ENCODE measurements at places on chromosomes 1 and 21.

DNA sequence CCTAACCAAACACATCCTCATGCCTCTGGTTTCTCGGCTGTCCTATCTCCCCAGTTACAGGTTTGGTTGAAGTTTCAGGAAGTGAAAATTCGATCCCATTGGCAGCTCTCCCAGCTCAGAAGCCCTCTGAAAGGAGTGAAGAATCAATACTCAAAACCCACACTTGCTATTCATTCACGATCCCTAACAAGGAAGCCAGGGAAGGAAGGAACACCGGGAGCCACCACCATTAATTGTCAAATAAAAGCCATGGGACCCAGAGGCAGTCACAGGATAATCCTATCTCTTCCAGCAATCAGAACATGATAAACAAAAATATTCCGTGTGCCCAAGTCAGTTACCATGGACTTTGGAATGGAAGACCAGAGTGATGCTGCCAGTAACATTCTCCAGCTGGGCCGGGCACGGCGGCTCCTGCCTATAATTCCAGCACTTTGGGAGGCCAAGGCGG, 7.0 kb downstream of the TMPRSS2 start:
- DNase-seq = no peak

GRCh38 chr21:29571949-29572348, 273.2 kb downstream of the BACH1 start:
- DNase-seq = no peak

GRCh38 chr1:32736812-32737791, 34.5 kb upstream of the SYNC start:
- no peak for DNase-seq

DNA sequence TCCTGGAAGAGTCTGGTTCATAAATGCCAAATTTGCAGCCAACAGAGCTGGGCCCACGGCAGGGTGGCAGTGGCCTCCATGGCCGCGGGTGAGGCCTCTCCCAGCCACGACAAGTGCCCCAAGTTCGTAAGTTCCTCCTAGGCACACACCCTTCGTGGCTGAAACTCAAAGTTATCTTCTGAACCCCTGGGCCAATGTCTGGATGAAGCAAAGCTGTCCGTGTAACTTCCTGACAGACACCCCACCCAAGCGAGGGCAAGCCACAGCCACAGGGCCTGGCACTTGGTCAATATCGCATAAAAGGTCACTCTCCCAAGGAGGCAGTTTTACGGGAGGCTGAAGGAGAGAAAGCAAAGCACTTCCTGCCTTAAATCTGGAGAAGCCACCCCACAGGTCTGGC, 27.8 kb upstream of the GPR153 start:
- DNase-seq = no peak

DNA sequence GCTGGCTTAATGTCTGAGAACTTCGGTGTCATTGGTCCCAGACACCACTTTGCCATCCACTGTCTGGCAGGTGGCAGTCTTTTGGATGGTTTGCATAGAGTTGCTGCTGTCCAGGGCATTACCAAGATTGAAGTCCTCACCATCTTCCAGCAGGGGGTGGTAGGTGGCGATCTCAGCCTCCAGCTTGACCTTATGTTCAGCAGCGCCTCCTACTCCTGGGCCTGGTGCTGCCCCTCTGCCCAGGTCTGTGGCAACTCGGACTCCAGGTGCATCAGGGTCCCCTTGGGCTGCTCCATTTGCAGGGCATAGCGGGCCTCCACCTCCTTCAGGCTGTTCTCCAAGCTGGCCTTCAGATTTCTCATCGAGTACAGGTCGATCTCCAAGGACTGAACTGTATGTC, 573.3 kb upstream of the NCAM2 start:
- no peak for DNase-seq

DNA sequence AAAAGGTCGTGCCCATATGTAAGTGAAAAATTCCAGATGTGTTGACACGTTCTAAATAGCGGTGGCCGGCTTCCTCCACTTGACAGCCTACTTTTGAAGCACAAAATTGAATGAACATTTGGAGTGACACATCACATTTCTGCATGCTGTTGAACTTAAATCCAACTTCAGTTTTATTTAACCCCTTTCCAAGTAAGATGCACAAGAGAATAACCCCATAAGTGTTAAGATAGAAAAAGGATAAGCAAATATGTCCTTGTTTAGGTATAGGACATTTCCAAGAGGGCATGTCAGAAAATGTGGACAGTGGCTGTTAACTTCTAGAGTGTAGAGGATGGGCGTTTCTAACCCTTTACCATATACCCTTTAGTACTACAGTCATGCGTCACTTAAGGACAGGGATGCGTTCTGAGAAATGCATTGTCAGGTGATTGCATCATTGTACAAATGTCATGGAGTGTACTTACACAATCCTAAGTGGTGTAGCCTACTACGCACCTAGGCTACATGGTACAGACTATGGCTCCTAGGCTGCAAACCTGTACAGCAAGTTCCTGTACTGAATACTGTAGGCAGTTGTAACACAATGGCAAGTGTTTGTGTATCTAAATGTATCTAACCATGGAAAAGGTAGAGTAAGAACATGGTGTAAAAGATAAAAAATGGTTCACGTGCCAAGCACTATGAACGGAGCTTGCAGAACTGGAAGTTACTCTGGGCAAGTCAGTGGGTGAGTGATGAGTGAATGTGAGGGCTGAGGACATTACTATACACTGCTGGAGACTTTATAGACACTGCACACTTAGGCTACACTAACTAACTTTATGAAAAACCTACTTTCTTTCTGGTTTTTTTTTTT, 9.3 kb upstream of the FAM89A start:
- no peak for DNase-seq

DNA sequence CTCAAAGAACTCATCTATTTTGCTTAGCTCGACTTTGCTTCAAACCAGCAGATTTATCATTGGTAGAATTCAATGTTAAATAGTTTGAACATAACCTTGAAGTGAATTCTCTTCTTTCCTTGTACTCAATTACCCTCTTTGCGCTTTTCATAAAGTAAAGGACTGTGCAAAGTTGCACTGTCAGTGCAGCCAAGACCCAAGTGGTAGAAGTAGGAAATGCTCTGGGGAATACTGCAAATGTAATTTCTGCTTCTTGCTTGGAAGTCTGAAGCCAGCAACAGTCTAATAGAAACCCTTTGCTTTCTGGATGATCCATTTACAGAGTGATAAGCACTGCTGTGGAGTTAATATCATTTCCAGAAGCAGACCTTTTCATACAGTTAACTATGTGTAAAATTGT, 936.7 kb upstream of the TMPRSS15 start:
- DNase-seq = no peak
